Posterior vena cava (tissue), 2 donors: ENCODE measurements at places on chromosomes 1 and 21. TPM values are rescaled to one million over a fixed set of nuclear protein-coding genes. Genes with fewer than 3 reads are reported as not detected.
A peak's percentile ranks its signal among the peaks of the same experiment; 100 is the strongest.

The KCNK1 gene
- total RNA-seq: 6.3 TPM

The FCGR3A gene
- 64.2 TPM for total RNA-seq

The SAMSN1 gene
- total RNA-seq: 10.1 TPM

The FGGY gene
- 14.6 TPM for total RNA-seq

The DISC1 gene
- 7.9 TPM for total RNA-seq

The SNX7 gene
- total RNA-seq: 40.0 TPM

The SERPINC1 gene
- not detected for total RNA-seq

The ARHGEF11 gene
- 28.8 TPM for total RNA-seq

The RXFP4 gene
- total RNA-seq: not detected

The PGBD2 gene
- total RNA-seq: 2.7 TPM

DNA sequence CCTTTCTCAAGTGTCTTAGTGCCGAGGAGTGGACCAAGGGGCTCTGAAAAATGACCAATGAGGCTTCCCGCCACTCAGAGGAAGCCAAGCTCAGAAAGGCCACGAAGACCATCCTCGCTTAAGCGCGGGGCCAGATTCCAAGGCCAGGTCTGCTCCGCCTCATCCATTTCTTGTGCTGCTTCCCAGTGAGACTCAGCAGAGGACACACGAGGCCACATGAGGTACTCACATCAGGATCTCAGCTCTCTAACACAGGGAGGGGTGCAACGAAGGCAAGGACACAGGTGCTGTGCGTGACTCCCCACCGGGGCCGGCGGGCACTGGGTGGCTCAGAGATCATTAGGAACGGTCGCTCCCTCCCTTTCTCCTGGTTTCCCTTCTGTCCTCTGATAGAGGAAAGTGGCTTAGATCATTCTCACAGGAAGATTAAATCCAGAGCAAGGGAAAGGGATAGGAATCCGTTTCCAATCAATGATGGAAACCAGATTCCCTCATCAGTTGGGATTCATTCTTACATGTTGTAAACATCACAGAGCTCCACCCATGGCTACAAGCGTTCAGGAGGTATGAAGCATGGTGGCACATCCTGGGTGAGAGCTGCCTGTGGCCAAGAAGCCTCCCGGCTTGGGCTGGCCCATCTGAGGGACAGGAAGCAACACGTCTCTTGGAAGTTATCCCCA lies 46.7 kb downstream of the CAPZB start:
- peak; percentile 72 for DNase-seq

DNA sequence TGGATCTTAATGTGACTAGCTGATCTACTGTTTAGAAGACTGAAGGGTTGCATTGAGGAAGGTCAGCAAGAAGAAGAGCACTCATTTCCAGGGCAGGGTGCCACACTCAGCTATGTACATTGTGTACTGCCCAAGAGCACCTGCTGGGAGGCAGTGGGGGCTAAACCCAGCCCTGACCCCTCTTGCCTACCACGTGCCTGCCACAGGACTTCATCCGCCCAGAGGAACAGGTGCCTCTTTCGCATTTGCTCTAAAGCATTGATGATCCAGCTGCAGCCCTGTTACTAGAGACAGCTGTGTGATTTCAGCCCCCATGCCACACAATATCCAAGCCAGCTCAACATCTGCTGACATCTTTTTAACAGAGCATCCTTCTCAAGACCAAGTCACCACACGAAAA lies 341.8 kb downstream of the LMX1A start:
- peak; percentile 52 for DNase-seq

GRCh38 chr1:80675454-80675853 lies 1125.3 kb upstream of the ADGRL2 start:
- no peak for DNase-seq

DNA sequence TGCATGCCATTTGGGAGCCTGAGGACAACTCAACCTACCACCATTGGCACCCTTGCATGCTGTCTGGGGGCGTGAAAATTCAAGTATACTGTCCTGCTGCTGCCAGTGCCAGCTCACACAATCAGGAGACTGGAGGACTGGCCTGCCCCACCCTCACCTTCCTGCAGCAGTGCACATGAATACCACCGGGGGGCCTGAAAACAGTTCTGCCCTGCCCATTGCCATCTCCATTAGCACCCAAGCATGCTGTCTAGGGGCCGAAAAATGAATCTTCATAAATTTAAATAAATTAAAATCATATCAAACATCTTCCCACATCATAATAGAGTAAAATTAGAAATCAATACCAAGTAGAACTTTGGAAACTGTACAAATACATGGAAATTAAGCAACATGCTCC lies 322.1 kb upstream of the TMPRSS15 start:
- no peak for DNase-seq

DNA sequence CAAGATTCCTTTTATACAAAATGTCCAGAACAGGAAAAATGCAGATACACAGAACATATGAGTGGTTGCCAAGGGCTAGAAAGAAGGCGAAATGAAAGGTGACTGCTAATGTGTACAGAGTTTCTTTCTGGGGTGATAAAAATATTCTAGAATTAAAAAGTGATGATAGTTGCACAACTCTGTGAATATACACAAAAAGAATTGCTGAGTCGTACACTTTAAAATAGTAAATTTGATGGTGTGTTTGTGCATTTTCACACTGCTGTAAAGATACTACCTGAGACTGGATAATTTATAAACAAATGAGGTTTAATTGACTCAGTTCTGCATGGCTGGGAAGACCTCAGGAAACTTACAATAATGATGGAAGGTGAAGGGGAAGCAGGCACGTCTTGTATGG lies 23.9 kb downstream of the KLHDC7A start:
- no peak for DNase-seq

DNA sequence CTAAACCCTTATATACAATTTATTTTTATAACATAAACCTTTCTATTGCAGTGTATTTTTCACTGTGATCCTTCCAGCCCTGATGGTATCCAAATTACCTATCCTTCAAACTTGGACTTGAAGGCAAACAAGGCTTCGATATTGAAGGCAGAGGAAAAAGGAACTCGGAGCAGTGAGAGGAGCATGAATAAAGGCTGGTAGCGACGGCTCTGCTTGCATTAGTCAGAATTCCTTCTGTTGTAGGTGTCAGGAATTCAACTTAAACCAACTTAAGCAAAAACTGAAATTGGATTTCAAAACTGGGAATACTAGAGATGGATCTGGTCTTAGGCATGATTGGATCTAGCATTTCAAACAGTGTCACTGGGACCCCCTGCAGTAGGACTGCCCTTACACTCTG lies 17.8 kb upstream of the SSX2IP start:
- no peak for DNase-seq

DNA sequence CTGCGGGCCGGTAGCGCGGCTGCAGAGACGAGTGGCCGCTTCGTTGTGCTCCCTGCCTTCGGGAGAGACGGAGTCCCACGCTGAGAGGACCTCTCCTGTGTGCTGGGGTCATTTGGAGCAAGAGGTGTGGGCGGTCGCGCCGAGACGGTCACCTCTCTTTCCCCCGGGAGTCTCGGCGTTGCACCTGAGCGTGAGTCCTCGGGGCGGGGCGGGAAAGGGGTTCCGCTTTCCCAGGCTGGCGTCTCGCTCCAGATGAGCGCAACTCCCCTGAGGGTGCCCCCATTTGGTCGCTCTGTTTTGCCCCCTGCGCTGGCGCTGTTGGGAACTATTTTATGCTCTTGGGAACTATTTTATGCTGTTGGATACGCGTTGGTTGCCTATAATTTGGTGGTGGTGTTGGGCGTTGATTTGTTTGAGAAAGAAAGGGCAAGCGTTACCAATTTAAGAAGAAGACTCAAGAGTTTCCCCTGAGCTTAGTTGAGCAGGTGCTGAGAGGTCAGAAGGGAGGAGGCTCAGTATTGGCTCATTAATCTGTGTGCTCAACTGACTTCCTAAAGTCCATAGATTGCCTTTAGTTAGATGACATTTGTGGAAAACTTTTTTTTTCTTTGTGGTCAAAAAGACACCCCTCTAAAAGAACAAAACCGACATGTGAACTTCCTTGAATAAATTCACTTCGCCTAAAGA lies 683 bp downstream of the LRRC8B start:
- peak; percentile 85 for DNase-seq

DNA sequence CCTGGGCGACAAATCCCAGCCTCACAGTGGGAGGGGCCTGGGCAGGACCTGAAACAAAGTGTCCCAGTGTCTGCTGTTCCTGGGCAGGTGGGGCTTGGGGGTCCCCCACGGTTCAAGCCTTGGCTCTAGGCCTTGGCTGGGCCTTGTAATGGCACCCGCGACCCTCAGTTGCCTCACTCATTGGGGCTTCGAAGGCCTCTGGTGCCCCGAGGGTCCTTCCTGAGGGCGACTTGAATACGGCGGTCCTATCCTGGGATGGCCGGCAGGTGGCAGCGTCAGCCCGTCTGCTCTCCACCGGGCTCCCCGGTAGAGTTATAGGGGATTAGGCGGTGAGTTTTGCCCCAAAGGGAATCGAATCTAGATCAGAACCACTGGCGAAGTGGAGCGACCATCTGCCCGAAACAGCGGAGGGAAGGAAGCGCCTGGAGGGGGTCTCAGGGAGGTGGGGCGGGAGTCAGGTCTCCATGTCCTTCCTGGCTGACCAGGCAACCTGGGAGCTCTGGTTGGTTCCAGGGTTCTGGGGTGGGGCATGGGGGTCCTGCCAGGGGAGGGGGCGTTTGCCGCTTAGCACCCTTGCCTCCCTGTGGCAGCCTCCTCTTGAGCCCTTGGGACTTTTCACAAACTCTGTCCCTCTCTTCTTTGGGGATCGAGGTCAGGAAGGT lies 2.1 kb upstream of the PEX10 start:
- peak; percentile 93 for DNase-seq

DNA sequence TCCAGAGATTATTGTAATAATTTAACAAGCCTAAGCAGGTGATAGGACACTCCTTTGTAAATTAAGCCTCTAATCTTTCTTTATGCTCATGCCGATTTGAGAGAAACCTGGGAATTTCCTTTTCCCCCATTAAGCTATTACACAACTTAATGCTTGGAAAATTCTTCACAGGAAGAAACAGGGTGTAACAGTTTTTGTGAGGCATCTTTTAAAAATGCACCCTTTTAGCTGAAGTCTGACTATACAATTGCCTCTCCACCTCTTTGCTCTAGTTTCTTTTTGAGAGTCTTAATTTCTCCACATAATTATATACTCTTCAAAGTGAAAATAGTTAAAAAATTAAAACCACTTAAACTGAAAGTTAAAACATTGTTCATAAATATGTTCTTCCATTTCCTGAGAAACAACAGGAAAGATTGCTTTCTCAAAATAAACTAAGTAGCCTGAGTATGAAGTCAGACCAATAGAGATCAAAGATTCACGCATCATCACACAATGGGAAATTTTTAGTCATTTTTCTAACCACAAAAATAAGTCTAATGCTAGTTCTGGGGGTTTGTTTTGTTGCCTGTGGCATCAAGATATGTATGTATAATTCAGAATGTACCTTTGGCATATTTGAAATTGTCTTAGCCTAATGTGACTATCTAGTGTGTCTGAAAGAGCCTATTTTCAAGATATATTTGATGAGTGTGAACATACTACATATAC lies 34.7 kb downstream of the LRRC8D start:
- no peak for DNase-seq
